RWPE2 (cell line): ENCODE measurements at places on chromosomes 3 and 15.
A peak's percentile ranks its signal among the peaks of the same experiment; 100 is the strongest.

GRCh38 chr3:146156666-146157314 lies 4.2 kb downstream of the PLOD2 start:
- peaks cover 33% of the 10 kb centered on the region for H3K4me1 ChIP-seq
- no peak overlapping the region for H3K4me3 ChIP-seq
- H3K27me3 ChIP-seq: no peaks in the 10 kb centered on the region
- peak overlapping the region; percentile 97 for H3K27ac ChIP-seq

DNA sequence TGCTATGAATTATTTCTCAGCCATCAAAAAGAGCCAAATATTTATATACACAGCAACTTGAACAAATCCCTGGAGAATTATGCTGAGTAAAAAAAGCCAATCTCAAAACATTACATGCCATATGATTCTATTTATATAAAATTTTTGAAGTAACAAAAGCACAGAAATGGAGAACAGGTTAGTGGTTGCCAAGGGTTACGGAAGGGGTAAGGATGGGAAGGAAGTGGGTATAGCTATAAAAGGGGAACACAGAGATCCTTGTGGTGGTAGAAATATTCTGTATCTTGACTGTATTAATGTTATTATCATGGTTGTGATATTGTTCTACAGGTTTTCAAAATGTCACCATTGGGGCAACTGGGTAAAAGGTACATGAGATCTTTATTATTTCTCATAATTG lies 62.3 kb upstream of the ASB14 start:
- H3K27ac ChIP-seq: no peak overlapping the region
- no peak for DNase-seq
- no peak overlapping the region for H3K4me3 ChIP-seq
- no peaks in the 10 kb centered on the region for H3K27me3 ChIP-seq

DNA sequence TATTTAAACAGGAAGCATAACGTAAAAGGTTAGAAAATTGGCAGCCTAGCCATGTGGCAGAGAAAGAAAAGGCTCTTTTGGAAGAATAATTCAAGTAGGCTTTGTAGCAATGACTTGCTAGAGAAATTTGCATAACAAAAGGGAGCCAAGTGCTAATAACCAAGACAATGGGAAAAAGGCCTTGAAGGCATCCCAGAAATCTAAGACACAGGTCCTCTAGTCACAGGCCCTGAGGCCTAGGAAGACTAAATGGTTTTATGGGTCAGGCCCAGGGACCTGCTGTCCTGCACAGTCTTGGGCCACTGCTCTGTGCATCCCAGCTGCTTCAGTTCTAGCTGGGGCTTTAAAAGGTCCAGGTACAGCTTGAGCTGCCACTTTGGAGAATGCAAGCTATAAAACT lies 78.5 kb downstream of the FGF7 start:
- H3K4me3 ChIP-seq: no peak overlapping the region
- no peak for DNase-seq
- peaks cover 11% of the 10 kb centered on the region for H3K4me1 ChIP-seq
- no peaks in the 10 kb centered on the region for H3K36me3 ChIP-seq

- DNase-seq: no peak
- H3K27me3 ChIP-seq: no peaks in the 10 kb centered on the region
- H3K4me3 ChIP-seq: no peak overlapping the region
- no peaks in the 10 kb centered on the region for H3K4me1 ChIP-seq
- no peaks in the 10 kb centered on the region for H3K36me3 ChIP-seq
Observed at GRCh38 chr15:88077296-88078020, 179.1 kb downstream of the NTRK3 start.

GRCh38 chr3:127184870-127185216 lies 8.1 kb upstream of the PRR23E start:
- H3K4me1 ChIP-seq: no peaks in the 10 kb centered on the region
- H3K4me3 ChIP-seq: no peak overlapping the region
- no peak overlapping the region for H3K27ac ChIP-seq

GRCh38 chr3:125512135-125512920 lies 7.7 kb downstream of the SNX4 start:
- peak overlapping the region; percentile 19 for H3K27ac ChIP-seq
- DNase-seq: no peak
- no peaks in the 10 kb centered on the region for H3K27me3 ChIP-seq
- H3K4me1 ChIP-seq: peaks cover 13% of the 10 kb centered on the region
- no peak overlapping the region for H3K4me3 ChIP-seq

DNA sequence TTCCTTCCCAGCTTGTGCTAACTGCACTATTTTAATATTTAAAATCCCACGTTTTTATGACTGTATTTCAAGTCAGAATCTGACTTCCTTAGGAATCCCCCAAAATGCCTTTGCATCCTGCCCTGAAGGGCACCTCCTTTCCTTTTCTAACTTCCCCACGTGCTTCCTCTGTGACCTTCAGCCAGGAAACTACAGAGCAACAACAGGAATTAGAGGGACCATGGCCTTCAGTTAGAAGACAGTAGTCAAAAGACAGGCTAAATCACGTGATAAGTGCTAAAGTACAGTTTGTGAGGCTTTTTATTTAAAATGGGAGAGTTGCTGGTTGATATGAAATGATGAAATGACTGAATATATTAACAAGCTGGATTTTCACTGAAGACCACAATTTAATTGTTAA lies 11.8 kb upstream of the ABHD10 start:
- no peaks in the 10 kb centered on the region for H3K27me3 ChIP-seq
- H3K4me1 ChIP-seq: peaks cover 11% of the 10 kb centered on the region
- no peak overlapping the region for H3K4me3 ChIP-seq
- peaks cover 96% of the 10 kb centered on the region for H3K36me3 ChIP-seq

DNA sequence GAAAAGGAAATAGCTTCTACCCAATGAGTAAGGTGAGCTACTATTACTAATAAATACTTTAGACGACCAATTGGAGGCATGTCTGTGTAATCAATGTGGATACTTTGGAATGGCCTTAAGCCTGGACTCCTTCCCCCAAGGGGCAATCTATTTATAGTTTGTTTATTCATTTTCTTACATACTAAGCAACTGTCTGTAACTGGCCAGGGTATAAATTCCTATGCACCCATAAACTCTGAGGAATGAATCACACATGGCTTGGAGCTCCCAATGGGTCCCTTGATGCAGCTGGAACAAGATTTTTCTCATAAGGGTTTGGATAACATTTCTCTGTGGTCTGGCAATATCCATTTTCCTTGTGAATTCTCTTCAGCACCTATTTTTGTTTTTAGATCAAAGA lies 506.8 kb downstream of the EDEM1 start:
- DNase-seq: no peak
- no peaks in the 10 kb centered on the region for H3K27me3 ChIP-seq
- H3K4me3 ChIP-seq: no peak overlapping the region
- H3K36me3 ChIP-seq: no peaks in the 10 kb centered on the region
- no peaks in the 10 kb centered on the region for H3K4me1 ChIP-seq

- peak overlapping the region; percentile 28 for H3K27ac ChIP-seq
- peaks cover 16% of the 10 kb centered on the region for H3K4me1 ChIP-seq
- H3K36me3 ChIP-seq: peaks cover 30% of the 10 kb centered on the region
- no peak for DNase-seq
- peak overlapping the region; percentile 80 for H3K4me3 ChIP-seq
Observed at GRCh38 chr15:100601617-100602063, 344 bp downstream of the LINS1 start.

- no peak overlapping the region for H3K4me3 ChIP-seq
- H3K4me1 ChIP-seq: no peaks in the 10 kb centered on the region
- DNase-seq: no peak
- H3K27me3 ChIP-seq: no peaks in the 10 kb centered on the region
- H3K36me3 ChIP-seq: no peaks in the 10 kb centered on the region
Observed at GRCh38 chr3:138513090-138513843, 78.9 kb downstream of the ESYT3 start.

DNA sequence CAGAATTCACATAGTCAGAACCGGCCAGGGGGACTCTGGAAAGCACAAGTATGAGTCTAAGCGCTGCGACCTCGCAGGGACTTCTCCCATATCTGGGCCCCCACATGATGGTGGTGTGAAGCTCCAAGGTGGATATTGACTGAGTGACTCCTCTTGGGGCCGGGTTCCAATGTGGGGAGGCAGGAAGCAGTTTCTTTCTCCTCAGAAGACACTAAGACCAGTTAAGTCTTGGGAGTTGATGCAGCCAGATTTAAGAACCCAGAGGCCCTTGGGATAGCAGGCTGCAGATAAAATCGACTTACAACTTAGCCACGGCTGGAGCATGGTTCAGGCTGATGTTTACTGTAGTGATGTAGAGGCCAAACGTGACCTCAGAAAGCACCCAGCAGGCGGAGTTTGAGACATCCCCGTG lies 55.4 kb upstream of the KLF13 start:
- peak; percentile 54 for DNase-seq
- no peaks in the 10 kb centered on the region for H3K36me3 ChIP-seq
- H3K4me3 ChIP-seq: no peak overlapping the region
- no peaks in the 10 kb centered on the region for H3K4me1 ChIP-seq
- no peaks in the 10 kb centered on the region for H3K27me3 ChIP-seq

- peaks cover 3% of the 10 kb centered on the region; the same call in 1 of the 2 replicates for H3K36me3 ChIP-seq
- no peak overlapping the region for H3K4me3 ChIP-seq
- no peak for DNase-seq
- H3K4me1 ChIP-seq: peaks cover 24% of the 10 kb centered on the region
Observed at GRCh38 chr3:191141728-191142127, 57.3 kb upstream of the OSTN start.

DNA sequence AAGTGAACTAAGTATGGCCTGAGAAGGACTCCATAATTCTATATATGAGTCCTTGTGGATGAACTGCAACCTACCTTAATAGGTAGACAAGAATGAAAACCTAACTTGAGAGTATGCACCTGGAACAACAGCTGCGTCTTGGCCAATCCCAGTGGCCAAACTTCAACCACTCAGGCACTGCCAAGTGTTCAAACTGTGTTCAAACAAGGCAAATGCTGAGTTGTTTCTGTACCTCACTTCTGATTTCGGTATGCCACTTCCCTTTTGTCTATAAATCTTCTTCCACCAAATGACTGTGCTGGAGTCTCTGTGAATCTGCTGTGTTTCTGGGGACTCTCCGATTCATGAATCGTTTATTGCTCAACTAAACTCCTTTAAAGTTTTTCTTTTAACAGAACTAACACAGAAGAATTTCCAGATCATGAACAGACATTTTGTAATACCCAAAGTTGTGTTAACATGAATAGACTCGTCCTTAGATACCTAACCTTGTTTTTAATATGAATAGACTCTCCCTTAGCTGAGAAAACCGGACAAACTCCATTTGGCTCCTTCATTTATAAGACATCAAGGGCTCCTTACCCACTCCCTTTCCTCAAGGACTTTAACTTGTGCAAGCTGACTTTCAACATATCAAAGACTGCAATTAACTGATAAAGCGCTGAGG lies 4.1 kb downstream of the ZNF717 start:
- H3K36me3 ChIP-seq: peaks cover 15% of the 10 kb centered on the region
- H3K4me3 ChIP-seq: no peak overlapping the region
- H3K4me1 ChIP-seq: no peaks in the 10 kb centered on the region
- no peak for DNase-seq
- H3K27ac ChIP-seq: no peak overlapping the region

DNA sequence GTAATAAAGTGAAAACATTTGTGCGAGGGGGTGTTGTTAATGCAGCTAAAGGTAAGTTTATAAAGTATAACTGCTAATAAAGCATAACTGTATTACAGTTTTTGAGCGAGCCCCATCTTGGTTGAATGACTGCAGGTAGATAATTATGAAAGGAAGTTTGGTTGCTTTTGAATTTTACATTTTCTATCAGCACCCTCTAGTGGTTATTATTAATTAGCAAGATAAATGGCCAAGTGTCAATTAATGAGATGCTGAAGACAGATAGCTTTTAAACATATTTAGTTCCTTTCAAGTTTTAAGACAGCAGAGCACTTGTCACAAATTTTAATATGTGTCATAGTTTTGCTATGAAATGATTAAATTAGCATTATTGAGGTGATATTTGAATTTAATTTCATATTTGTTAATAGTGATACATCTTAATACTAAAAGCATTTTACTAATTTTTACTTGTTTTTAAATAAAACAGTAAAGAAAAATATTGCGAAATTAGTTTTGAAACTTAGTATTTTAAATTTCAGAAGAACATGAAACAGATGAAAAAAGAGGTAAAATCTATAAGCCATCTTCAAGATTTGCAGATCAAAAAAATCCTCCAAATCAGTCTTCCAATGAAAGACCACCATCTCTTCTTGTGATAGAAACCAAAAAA lies 15.1 kb downstream of the U2SURP start:
- no peak for DNase-seq
- no peaks in the 10 kb centered on the region for H3K27me3 ChIP-seq
- H3K27ac ChIP-seq: no peak overlapping the region
- peaks cover 100% of the 10 kb centered on the region for H3K36me3 ChIP-seq

DNA sequence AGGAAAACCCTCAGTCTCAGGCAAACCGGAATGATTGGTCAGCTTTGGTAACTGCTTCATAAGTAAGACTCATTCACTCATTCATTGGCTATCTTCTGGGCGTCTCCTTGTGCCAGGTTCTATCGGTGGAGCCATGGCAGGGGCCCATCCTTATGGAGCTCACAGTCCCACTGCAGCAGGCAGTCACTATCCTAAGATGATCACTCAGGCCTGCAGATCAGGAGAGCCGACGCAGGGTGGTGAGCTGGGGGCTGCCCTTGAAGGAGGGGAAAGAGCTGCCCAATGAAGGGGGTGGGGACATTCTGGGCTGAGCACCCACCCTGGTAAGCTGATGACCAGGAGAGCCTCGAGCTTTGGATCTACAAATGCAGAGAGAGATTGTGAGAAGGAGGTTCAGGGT lies 20.5 kb upstream of the FGD5 start:
- no peaks in the 10 kb centered on the region for H3K4me1 ChIP-seq
- no peak overlapping the region for H3K4me3 ChIP-seq
- DNase-seq: no peak
- H3K36me3 ChIP-seq: no peaks in the 10 kb centered on the region

DNA sequence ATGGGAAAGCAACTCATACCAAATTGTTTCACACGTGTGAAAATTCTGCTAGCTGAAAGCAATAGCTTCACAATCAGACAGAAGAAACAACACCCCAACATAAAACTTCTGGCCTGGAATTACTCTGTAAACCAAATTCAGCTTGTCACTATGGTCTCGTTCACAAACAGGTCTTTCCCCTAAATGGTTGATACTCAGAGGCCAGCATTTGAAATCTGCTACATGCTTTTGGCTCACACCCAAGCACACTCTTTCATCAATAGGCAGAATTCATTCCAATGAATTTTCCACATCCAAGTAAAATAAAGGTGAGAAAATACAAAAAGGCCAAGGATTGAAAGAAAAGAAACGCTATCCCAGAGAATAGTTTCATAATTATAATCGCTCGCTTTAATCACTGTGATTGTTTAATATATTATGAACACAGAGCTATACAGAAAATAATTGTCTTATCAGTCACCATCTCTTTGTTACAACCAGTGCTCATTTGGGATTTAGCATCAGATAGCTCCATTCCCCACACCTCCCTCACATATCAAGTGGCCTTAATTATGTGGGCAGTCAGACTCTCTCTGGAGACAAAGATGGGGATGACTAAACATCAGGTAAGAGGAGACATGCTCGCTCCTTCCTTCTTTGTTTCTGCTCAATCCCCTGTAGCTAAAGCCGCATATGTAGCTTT lies 503.8 kb upstream of the ARRDC4 start:
- peaks cover 18% of the 10 kb centered on the region for H3K27me3 ChIP-seq
- no peak for DNase-seq
- no peaks in the 10 kb centered on the region for H3K4me1 ChIP-seq
- H3K36me3 ChIP-seq: no peaks in the 10 kb centered on the region
- no peak overlapping the region for H3K27ac ChIP-seq

- H3K27ac ChIP-seq: no peak overlapping the region
- H3K4me1 ChIP-seq: no peaks in the 10 kb centered on the region
- no peaks in the 10 kb centered on the region for H3K36me3 ChIP-seq
- H3K27me3 ChIP-seq: no peaks in the 10 kb centered on the region
- H3K4me3 ChIP-seq: no peak overlapping the region
Observed at GRCh38 chr3:5267252-5267651, 79.7 kb downstream of the EDEM1 start.
